ENCODE measurements at places on chromosomes 4 and X.

DNA sequence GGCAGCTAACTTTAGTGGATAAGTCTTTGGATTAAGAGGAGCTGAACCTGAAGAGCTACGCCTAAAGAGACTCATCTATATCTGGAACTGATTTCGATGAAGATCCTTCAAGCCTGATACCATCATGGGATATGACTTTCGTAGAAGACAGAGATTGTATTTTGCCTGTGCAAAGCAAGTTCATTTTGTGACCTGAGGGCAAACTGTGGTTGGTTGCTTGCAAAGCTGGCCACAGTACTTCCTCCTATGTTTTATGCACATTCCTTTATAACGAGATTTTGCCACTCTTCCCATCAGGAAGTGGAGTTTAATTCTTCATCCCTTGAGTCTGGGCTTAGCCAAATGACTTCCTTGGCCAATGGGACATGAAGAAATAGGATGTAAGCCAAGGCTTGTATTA, 519.3 kb upstream of the NR3C2 start:
- DNase-seq = no peak

DNA sequence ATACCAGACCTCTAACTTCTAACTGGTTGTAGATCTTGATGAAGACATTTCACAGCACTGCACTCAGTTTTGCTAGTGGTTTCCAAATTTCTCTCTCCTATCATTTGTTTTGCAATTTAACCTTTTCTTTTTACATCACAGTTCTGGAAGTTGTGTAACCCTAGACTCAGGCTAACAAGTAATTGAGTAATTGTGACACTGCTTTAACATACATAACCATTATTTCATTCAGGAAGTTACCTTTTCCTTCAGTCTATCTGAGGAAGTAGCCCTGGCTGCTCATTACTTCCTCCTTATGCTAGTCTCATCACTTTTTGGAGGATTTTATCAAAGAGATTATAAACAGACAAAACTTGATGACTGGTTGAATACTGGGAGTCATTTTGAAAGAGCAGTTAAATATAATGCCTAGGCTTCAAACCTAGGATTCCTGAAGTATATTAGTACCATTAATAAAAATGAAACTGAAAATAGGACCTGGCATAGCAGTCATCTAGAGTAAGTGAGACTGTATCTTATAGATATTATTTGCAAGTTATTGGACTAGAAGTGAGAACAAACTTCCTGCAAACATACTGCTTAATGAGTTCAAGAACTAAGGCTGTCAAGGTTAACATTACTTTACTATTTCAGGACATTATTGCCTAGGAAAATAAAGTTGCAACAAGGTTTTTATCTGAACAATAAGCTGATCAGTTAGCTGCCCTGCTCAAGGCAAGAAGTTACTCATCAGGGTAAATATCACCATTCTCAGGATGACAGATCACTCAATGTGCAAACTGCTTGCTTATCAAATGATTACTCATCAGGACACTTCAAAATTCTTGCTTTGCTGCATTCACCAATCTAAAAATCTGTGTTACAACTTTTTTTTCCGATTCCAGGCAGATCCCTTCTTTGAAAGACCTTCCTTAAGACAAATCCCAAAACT, 25.6 kb upstream of the TEX13C start:
- DNase-seq = no peak

- no peak for DNase-seq
Observed at GRCh38 chr4:81786063-81786763, 314.5 kb upstream of the RASGEF1B start.

DNA sequence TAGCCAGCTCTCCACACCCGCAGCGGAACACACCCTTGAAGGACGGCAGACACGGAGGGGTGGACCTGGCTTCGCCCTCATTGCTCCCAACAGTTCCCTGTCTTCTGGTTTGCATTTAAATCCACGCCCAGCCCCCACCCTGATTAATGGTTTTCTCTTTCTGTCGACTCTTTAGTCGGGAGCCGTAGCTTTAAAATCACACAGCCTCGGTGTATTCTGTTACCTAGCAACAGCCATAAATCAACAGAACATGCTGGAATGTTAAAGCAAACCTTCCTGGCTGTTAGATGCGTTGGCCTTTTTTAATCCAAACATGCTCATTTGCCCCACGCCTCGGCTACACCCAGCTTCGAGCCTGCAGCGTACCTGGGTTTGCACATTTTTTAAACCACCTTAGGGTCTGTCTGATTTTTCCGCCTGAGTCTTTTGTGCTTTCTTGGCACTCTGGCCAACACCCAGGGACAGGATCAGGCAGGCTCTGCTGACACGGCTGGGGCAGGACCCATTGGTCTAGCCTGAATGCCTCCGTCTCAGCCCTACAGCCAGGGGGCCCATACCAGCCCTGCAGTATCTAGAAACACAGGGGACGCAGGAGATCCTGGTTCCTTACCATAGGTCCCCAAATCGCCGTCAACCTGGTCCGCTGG, 21.4 kb upstream of the PPP2R2C start:
- DNase-seq = no peak

GRCh38 chrX:42739741-42740140, 38.2 kb downstream of the PPP1R2C start:
- DNase-seq = no peak
